Stimulated activated CD4-positive, alpha-beta T cell treated with anti-CD3 and anti-CD28 coated beads, TNF-alpha, amount 100 ng/mL, for 1 hour (primary cell): ENCODE measurements at places on chromosomes 3 and 15.

GRCh38 chr15:90208356-90208755 lies 7.2 kb downstream of the SEMA4B start:
- DNase-seq, result no peak

DNA sequence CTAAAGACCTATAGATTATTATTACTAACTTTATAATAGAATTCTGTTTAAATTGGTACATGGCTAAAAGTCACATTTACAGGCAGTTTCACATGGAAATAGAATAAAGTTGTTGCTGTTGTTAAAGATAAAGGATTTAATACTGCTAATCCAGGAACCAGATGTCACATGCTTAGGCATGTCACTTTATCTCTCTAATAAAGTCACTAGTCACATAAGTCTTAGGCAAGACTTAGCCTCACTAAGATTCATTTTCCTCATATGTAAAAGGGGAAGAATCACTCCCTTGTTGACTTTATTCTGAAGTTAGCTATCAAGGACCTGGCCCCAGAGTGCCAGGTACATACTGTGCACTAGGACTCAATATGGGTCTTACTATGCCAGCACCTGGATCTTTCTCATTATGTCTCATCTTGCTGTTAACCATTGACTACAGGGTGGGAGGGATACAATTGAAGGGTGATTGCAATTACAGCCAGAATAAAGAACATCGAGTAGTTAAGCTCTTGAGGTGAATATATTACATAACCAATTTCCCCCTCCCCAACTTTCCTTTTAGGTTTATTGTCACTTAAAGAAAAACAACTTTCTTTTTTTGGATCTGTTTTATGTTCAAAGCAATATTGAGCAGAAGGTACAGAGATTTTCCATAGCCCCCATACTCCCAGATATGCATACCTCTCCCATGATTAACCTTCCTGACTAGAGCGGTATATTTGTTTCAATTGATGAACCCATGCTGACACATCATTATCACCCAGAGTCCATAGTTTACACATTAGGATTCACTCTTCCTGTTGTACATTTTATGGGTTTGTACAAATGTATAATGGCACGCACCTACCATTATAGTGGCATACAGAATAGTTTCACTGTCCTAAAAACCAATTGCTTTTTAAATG lies 36.6 kb downstream of the LNP1 start:
- DNase-seq, result no peak

GRCh38 chr3:60461267-60461666 lies 790.0 kb downstream of the FHIT start:
- DNase-seq, result no peak

DNA sequence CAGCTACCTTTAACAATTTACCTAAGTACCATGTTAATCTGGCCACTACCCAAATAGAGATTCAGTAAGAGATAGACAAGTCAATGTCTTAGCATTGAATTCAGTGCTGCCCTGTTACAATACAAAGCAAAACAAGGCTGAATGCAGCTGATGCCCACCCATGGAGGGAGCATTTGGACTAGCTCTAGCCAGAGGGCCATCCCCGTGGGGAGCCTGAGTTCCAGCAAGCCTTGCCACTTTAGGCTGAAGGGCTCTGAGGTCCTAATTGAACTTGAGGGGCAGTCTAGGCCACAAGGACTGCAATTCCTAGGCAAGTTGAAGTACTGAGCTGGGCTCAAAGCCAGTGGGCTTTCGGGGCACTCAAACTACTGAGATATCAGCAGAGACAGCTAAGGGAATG lies 265.9 kb downstream of the EFHB start:
- no peak for DNase-seq

GRCh38 chr3:157166115-157166514 lies 6.2 kb upstream of the CCNL1 start:
- no peak for DNase-seq

DNA sequence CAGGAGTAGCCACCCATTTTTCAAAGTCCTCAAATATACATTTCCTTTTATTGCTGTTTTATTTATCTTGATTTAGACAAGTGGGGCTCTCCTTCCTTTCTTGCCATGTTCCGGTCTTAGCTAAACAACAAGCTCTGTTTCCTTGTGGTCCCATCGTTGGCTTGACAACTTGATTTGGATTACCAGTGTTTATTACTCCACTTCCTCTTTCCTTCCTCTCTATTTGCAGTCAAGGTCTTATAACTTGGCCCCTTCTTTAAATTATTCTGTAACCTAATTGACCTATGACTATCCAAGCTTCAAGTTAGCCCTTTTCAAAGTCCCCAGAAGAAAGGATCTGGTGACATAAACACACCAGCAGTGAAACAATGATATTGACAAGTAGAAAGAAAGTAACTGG lies 130.6 kb upstream of the STT3B start:
- DNase-seq, result no peak

DNA sequence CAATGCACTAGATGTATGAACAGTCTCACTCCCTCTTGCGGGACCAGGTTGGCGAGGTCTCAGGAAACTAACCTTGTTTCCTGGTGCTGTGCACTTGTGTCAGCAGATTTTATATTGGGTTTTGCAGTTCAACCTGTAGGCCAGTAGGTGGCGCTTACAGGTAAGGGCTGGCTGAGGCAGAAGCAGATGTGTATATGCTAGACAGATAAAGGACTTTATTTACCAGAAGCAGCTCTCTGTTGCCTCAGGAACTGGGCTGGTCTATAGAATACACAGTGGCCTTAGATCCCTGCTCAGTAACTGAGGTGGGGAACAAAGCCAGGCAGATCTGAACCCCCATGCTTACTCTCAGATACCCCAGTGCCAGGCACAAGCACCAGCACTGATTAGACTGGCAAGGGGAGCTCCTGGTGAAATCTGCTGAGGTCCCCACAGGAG lies 296.8 kb downstream of the DOCK3 start:
- DNase-seq, result peak; percentile 4

- DNase-seq, result no peak
These were observed 12.8 kb upstream of the MAGEF1 start for GRCh38 chr3:184724699-184725098.

GRCh38 chr15:44308415-44308814 lies 19.9 kb downstream of the GOLM2 start:
- no peak for DNase-seq

- DNase-seq, result no peak
These were observed 313.1 kb downstream of the CADM2 start for GRCh38 chr3:85271911-85272310.

DNA sequence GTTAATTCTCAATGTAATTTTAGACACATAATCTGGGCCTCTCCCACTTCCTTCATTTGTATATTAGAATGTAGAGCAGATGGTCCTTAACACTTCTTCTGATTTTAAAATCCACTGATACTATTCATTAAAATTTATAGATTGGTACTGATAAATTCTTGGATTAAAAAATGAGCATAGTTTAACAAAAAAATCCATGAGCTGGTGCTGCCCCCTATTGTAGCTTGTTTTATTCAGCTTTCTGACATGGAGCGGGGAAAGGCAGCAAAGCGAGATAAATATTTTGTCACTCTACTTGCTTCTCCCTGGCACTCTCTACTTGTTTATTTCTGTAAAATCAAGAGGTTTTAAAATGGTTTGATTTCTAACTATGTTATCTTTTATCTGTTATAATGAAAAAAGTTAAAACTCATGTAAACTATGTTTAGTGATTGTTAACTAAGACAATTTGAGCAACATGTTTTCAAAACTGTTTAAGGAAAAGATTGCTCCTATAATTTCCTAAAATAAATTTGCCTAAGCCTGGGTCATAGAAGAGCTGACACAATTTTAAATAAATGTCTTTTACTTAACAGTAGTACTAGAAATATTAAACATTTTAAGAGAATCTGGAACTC lies 26.5 kb upstream of the PLOD2 start:
- no peak for DNase-seq

DNA sequence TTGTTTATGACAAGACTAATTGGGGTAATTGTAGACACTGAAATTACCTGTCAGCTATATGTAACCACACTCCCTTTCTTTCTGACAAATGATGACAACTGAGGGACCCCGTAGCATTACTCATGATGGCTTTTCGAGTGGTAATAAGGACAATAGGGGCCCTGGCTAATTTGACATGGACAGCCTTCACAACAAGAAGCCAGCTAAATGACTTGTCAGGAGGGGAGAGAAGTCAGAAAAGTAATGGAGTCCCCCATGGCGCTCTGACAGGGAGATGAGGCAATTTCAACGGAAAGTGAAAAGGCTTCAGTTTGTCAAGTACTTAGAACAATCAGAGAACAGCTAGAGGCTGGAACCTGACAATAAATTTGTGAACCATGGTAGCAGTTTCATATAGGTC lies 177.3 kb downstream of the CDIN1 start:
- DNase-seq, result no peak

DNA sequence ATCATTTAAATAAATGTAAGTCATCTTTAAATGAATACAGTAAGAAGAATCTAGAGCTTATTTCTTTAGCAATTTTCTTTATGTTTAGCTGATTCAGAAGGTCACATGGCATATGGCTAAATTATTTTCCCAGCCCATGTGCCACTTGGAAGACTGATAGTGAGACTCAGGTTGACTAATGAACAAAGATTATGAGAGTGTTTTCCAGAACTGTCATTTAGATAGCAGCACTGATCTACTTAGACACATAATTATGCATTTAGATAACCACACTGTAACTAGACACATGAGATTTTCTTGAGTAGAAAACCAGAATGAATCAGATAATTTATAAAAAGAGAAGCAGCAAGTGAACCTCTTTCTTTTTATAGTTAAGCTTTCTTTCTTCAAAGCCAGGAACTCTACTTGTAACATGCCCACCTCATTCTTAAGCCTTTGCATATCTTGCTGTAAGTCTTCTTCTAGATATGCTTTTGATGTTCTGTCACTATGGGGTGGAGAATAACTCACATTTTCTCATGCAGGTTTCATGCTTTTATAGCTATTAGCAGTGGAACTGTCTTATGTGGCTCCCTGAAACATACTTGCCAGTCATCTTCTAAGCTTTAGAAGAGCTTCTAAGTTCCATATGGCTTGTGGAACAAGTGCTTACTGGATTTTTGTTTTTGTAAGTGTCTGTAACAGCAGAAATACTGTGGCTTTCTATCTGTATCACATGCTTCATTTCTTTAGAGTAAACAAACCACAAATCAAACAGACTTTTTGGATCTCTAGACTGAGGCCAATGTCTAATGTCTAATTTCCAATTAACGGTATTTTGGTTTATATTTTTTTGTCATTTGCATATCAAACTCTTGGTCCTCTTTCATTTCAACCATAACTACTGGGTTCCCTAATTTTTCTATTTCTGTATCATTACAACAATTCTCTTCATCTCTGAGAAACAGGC lies 101.4 kb downstream of the LMLN start:
- no peak for DNase-seq

DNA sequence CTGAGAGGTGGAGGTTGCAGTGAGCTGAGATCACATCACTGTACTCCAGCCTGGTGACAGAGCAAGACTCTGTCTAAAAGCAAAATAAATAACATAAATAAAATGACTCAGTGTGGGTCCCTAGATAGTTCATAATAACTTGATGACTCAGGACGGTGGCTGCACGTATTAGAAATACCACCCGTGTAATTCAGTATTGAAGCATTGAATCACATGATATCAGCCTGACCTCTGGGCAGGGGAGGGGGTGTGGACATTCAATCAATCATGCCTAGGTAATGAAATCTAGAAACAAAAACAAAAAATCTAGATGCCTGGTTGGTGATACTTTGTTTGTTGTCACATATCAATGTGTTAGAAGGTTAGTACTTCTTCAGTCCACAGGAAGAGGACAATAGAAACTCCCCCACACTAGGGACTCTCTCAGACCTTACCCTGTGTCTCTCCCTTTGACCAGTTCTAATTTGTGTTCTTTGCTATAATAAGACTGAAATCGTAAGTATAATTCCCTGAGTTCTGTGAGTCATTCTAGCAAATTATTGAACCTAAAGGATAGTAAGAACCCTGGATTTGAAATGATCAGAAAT lies 177.3 kb downstream of the GAP43 start:
- no peak for DNase-seq

DNA sequence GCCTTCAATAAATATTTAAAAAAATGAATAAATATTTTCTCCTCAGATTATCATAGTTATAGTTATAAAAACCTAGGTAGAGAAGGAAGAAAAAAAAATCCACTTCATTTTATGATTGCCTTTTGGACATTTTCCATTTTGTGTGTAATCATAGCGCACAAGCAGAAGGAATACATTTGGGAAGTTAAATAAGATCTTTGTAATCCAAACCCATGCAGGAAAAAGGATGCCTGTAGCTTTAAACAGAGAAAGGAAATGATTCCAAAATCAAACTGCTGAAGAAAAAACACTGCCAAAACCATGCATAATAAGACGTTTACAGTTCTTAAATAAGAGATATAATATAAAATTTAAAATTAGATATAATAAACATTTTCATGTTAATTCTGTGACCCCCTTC lies 7.4 kb upstream of the CCDC54 start:
- no peak for DNase-seq
